ENCODE measurements at places on chromosomes 11 and 22.

- no peak for DNase-seq
Observed at GRCh38 chr11:67251841-67252240, 14.4 kb upstream of the GRK2 start.

GRCh38 chr11:77026221-77026620, 8.0 kb upstream of the B3GNT6 start:
- no peak for DNase-seq

DNA sequence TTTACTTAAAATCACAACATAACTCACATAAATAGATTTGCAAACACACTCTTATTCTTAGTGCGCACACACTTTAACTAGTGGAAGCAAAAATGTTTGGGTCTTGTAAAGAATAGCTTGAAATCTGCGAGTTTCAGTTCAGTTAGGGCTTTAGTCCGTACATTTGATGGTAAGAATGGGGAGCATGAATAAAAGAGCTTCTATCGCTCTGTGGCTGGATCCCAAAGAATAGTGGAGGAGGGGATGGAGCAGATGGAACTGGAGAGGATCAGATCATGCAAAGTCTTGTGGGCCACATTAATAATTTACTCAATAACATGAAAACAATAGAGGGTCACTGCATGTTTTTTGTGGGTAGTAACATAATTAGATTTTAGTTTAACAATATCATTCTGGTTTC, 44.3 kb downstream of the DNHD1 start:
- DNase-seq = no peak

- no peak for DNase-seq
Observed at GRCh38 chr22:37701141-37701786, 4.4 kb downstream of the TRIOBP start.

- DNase-seq = no peak
Observed at GRCh38 chr22:47032091-47032943, 269.9 kb downstream of the TBC1D22A start.

DNA sequence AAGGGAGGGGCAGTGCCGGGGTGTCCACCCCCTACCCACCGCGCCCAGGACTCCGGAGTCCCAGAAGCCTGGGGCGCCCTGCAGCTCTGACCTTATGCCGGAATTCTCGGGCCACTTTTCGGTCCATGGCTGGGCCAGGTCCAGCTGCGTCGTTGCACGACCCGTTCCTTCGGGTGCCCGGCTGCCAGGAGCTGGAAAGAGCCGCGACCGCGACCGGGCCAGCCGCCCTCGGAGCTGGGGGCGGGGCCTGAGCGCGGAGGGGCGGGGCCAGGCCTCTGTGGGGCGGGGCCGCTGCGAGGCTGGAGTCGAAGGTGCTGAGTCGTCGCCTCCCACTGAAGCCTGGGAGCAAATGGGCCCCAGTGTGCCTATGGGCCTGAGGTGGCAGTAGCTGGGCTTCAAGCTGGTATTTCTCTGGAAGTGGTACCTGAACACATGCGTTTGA, at the start of gene USH1C:
Gene USH1C, minus strand, starts transcription at position 236 of the 442 bp plus-strand sequence. Its CDS starts 109 bp downstream, at position 127.
- no peak for DNase-seq

- DNase-seq = no peak
Observed at GRCh38 chr22:18056807-18057474, 20.8 kb upstream of the PEX26 start.

DNA sequence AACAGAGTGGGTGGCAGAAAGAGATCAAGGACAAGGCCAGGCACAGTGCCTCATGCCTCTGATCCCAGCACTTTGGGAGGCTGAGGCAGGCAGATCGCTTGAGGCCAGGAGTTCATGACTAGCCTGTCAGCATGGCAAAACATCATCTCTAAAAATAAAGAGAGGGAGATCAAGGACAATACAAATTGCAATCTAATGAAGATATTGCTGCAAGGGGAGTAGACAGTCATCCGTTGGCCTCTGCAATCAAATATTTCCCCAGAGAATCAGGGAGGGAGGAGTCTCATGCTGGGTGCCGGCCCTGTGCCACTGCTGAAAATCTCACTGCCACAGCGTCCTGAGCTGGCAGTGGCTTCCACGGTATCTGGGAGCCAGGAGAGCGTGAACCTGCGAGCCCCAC, 19.4 kb upstream of the IL17RA start:
- DNase-seq = no peak

- peak; percentile 70 for DNase-seq
Observed at GRCh38 chr11:28384418-28384817, 276.2 kb downstream of the METTL15 start.

- no peak for DNase-seq
Observed at GRCh38 chr11:125215976-125216375, 51.4 kb downstream of the PKNOX2 start.

- no peak for DNase-seq
Observed at GRCh38 chr11:61293867-61294716, 1.0 kb downstream of the VWCE start.

GRCh38 chr11:14445542-14446530, 53.8 kb downstream of the COPB1 start:
- DNase-seq = no peak

GRCh38 chr11:794766-795633, 3.1 kb downstream of the SLC25A22 start:
- no peak for DNase-seq

- DNase-seq = no peak
Observed at GRCh38 chr11:73969991-73970800, 12.4 kb downstream of the UCP2 start.

DNA sequence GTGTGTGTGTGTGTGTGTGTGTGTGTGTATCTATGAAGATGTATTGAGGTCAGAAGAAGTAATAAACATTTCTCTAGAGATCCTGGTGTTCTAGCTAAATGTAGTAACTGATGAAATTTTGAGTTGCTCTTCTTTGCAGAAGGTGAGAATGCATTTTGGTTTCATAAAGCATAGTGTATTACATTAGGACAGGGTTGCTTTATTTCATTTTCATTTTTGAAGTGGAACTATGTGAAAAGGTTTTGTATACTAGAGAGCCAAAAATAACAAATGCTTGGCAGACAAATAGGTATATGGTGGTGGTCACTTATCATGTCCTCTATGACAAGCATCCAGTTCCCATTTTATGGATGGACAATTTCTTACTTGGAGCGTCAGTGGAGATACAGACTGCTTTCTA, 99.0 kb downstream of the CASP12 start:
- DNase-seq = no peak

GRCh38 chr11:62542111-62542745, 4.4 kb downstream of the AHNAK start:
- DNase-seq = no peak

- DNase-seq = no peak
Observed at GRCh38 chr11:47986219-47986618, 5.9 kb downstream of the PTPRJ start.

DNA sequence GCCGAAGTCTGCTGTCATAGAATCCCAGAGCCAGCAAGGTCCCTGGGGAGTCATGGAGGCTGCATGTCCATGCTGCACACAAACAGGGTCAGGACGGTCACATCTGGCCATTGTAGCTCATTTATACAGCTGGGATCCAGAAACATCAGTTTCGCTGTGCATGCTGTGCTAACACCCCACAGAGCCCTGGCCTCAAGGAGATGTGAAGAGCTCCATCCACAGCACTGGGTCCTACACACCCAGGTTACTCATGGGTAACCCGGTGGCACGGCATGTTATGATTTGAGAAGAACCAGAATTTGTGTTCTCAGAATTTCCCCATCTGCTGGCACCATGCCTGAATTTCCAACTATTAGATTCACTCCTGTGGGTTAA, 146.3 kb upstream of the ARHGAP20 start:
- no peak for DNase-seq

- no peak for DNase-seq
Observed at GRCh38 chr11:7657306-7658025, 15.8 kb downstream of the CYB5R2 start.

DNA sequence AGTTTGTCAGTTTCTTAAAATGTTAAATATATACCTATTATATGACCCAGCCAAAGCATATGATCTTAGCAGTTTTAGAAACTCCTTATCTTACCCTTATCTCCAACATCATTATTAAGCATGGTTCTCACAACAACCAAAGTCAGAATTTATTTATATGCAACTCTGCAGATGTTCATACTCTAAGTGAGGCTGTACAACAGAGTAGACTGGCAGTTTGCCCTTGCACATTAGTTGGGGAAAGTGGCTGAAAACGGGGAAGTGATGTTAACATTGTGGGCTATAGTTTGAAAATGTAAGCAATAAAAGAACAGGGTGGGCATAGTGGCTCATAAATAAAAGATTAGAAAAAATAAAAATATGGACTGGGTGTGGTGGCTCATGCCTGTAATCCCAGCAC, 49.7 kb downstream of the ATG16L2 start:
- no peak for DNase-seq

GRCh38 chr11:9222654-9223053, 42.5 kb downstream of the DENND5A start:
- DNase-seq = no peak

DNA sequence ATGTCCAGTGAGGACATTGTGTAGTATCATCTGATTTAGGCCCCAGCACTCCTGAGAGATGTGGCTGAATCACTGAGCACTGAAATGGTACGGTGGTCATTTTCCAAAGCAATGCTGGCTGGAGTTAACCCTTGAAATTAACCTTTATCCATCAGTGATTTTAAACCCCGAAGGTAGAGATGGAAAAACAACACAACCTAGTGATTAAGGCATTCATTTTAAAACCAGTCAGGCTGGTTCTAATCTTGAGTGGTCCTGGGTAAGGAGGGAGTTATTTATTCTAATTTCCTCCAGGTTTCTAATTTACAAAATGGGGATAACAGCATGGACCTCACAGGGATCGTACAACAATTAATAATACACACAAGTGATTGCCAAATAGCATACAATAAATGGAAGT, 6.6 kb upstream of the CSNK2A3 start:
- no peak for DNase-seq

DNA sequence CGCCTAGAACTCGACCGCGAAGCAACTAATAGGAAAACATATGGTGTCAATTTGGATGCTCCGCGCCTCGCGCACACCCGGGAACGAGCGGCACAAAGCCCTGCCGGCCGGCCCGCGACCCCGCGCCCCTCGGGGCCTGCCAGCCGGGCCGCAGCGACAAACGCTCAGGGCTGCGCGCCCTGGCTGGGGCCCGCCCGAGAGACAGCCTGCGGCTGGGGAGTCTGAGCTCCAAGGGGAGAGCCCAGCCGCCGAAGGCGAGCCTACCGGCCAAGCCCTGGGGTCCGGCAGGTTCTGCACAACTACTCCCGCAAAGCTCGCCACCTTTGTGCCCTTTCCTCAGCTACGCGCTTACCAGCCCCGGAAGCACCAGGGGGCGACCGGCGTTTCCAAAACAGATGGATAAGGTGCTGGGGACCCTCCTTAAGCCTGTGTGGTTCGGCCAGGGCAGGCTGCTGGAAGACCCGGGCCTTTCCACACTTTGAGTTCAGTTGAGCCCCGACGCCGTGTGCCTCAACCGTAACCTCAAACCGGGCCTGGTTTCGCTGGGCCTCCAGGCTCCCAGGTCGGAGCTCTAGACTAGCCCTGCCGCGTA, 6.0 kb downstream of the PAX6 start:
- DNase-seq = no peak

GRCh38 chr22:17235149-17235655, 16.0 kb upstream of the ADA2 start:
- no peak for DNase-seq

- no peak for DNase-seq
Observed at GRCh38 chr11:20075627-20076026, 84.6 kb downstream of the DBX1 start.

DNA sequence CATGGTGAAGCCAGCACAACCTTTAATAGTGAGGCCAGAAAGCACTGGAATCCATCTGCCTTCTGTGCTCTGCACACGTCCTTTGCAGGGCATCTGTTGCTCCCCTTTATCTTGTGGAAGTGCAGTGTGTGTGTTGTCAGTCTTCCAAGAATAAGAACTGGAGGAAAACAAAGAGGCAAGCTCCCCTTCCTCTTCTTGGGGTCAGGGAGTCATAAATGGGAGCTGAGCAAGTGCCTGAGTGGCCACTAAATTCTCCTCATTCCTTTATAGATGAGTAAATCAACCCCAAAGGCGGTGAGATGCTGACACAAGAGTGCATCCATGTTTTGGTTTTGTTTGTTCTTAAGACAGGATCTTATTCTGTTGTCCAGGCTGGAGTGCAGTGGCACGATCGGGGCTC, 38.3 kb downstream of the WT1 start:
- no peak for DNase-seq

DNA sequence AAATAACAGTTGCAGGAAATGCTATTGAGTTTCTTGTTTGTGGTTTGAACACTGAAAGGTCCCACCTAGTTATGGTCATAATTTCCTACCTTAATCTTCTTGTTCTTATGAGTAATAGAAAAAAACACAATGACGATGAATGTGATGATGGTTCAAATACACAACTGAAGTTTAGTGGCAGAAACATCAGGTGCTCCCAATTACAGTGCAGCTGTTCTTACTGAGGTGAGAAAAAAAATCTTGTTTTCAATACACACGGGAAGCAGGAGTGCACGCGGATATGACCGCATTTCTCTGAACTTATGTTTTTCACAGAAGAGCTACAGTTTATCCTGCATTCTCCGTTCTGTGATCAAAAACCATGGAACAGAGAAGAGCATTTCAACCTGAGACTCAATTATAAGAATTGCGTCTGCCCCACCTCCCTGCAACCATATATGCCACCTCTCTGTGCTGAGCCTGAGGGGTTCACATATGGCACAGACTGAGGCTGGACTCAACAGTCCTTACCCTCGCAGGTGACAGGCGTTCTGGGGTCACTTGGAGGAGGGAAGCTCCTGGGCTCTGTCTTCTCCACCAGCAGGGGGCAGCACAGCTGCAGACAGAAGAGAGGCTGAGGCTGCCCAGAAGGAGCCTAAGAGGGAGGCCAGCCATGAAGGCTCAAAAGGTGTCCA, 99.7 kb upstream of the IGLL5 start:
- no peak for DNase-seq

GRCh38 chr11:4607781-4608666, at the start of gene TRIM68:
Gene TRIM68 (minus strand): TSS chr11:4608231. CDS start chr11:4605504, 2,727 bp downstream.
- DNase-seq = peak; percentile 58

DNA sequence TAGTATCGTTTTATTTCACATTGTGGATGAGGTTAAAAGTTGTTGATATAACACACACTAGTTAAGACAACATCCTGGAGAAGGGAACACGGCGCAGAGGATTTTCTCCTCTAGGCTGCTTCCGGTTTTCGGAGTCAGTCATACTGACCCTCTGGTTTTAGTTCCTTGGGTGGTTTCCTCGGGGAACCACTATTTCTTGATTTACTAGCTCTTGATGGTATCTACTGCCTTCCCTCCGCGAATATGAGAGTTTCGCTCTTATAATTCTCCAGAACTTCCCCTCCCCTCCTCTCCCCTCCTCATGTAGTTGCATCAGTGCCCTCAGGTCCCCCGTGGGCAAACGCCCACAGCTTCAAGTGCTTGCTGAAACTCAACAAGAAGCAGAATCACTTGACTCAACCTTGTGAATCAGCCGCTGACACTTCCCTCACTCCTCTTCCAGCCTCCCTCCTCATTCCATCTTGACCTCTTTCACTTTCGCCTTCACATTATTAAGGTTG, 15.9 kb upstream of the APOBEC3A start:
- no peak for DNase-seq

Measured in epithelial cell of prostate (primary cell).